ENCODE measurements at places on chromosomes 11 and 22.

DNA sequence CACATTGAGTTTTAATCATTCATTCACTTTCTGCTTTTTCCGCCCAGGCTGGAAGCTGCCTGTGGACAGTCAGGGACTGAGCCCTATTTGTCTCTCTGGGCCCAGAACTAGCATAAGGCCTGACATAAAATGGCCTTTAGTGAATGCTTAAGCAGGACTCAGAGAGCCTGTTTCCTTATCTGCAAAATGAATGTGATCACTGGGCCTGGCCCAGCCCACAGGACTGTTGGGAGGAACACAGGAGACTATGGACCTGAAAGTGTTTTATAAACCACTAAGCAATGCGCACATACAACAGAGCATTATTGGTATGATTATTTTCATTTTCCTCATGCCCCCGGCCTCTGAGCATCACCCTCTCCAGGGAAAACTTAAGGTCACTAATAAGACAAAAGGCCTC is 3.9 kb upstream of the MYH9 start:
- DNase-seq: no peak

DNA sequence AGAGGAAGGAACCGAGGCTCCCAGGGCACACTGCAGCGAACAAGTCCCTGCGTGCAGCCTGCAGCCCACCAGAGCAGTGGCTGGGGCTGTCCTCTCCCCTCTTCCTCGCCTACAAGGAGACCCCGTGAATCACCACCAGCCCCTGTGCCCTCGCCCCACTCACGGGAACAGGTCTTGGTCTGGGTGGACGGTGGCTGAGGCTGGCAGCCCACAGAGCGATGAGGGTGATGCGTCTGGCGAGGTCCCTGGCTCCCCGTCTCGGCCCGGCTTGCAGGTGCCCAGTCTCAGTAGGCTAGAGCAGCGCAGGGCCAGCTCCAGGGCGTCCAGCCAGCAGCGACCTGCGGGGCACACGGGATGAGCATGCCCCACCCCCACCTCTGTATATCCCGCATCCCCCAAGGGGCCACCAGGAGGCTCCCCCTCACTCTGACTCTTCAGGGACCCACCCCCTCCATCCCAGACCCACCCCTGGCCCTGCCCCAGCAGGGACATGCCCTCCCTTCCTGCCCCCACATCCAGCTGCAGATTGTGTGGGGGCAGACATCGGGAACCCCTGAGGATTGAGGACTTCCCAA is 50.5 kb upstream of the CARS1 start:
- DNase-seq: no peak

- DNase-seq: no peak
These were observed 16.4 kb downstream of the APOL2 start for GRCh38 chr22:36222887-36223450.

- no peak for DNase-seq
These were observed 10.3 kb downstream of the CAT start for GRCh38 chr11:34449013-34449412.

DNA sequence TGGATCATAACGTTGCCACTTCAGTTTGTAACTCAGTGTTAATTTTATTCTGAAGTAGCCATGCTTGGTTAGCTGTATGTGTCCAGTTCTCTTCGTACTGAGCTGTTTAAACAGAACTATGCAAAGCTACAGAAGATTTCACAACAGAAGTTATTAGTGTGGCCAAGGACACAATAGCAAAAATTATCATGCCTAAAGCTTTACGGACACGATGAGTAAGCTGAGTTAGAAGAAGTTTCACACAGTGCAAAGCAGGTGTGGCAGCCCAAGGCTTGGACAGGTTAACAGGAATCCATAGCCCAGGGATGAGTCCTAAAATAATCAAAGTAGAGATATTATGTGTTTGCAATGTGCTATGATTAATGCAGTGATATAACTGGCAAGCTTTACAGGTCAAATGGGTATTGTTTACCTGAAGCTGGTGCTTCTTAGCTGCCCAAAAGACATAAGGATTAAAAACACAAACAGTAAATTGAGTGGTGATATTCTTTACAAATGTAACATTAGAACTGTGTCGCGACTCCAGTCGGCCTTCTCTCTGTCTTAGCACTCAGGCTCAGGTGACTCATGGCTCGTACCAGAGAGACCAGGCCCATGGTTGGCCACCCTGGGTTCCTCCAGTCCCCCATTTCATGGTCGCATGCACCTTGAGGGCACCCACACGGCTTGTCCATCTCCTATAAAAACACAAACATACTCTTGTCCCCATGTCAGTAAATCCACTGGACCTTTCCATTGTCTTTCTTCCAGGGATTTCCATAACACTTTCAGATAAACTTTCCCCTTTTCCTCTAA is 35.5 kb upstream of the NCAM1 start:
- no peak for DNase-seq

GRCh38 chr11:75478783-75479596 is 46.0 kb upstream of the KLHL35 start:
- no peak for DNase-seq

DNA sequence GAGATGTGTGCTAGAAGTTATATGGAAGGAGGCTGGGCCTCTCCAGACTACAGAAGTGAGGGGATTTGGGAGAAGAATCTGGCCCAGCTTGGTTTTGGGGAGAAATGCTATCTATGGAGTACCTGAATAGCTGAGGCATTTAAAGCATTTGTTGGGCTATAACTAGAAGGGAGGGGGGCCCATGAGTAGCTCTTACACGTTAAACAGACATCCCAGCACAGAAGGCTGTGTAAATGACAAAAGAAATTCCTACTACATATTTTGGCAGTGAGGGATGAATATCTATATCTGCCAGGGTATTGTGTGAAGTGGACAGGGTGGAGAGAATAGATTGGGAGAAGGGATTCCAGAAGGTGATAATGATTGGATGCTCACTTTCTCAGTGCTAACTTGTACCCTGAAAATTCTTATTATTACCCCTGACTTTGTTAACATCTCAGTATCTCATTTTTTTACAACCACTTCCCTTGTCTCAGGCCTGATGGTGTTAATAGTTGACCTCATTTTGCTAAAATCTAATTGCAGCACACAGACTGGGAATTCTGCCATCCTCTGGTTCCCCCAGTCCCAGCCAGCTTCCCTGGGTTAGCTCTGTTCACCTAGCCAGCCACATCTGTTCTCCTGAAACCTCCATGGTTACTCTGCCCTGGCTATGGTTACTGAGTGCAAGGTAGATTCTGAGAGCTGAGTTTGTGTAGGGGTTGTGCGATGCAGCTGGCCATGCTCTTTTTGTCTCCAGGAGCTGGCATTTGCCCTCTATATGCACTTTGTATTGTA is 28.8 kb upstream of the RRM1 start:
- DNase-seq: no peak

- no peak for DNase-seq
These were observed 27.1 kb downstream of the NECTIN1 start for GRCh38 chr11:119701591-119702549.

DNA sequence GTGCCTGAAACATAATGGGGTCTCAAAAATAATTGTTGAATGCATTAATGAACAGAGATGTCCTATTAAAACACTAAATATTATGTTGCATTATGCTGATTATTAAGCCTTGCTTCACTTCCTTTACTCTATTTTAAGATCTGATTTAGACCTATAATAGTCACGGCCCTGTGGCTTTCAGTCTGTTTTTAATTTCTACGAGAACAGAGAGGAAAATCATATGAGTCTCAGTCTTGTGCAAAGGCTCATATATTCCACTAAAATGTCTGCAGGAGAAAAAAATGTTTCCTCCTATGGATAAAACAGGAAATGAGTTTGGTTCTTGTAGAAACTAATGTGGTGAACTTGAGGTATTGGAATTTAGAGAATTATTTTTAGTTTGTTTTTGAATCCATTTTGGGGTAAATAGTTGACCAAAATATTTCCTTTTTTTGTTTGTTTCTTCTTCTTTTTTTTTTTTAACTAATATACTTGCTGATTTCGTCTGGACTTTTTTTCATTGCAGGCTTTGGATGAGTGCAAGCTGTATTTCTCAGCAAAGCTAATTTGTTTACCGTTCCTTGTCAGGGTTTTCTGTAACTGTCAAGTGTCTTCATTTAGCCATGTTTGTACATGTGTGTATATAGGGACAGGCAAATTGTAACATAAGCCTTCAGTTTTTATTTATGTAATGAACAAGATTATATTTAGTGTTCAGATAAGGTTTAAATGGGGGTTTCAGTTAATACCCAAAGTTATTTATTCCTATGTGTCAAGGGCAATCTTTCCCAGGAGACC is 139.1 kb upstream of the DDI1 start:
- no peak for DNase-seq

GRCh38 chr11:130634961-130635473 is 186.6 kb downstream of the ADAMTS15 start:
- DNase-seq: no peak

- DNase-seq: no peak
These were observed 1075.0 kb downstream of the BRD1 start for GRCh38 chr22:48752451-48753380.

- DNase-seq: no peak
These were observed 157.5 kb upstream of the E2F8 start for GRCh38 chr11:19398273-19398672.
